ENCODE measurements at places on chromosomes 11 and 22.

DNA sequence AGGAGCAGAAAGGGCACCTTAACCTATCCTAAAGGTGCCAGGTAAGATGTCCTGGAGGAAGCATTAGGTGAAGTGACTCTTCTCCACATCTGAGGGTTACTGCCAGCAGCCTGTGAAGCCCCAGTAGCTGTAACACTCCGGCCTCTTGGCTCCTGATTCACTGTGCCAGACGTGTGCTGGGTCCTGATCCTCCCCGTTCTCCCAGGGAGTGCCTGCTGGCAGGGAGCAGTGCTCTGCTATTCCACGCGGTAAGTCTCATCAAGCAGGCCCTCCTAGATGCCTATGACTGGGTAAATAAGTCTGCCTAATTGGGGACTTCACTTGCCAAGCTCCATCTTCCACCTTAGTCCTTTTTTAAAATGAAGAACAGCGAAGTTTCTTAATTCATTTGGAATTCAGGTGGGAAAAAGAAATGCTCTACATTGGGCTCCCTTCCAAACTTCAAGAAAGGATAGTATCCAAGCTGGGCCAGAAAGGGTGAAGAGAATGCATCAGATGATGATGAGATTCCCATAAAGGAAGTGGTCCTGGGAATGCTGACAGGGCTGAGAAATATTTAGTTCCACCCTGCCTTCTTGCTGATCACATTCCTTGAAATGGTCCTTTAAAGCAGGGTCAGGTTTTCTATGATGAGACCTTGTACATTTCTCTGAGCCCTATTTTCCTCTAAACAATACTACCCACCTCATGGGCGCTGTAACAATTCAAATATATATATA is 188.0 kb downstream of the MAML2 start:
- DNase-seq = peak; percentile 91

- DNase-seq = no peak
Measured at GRCh38 chr22:43395086-43395695, 16.6 kb upstream of the MPPED1 start.

DNA sequence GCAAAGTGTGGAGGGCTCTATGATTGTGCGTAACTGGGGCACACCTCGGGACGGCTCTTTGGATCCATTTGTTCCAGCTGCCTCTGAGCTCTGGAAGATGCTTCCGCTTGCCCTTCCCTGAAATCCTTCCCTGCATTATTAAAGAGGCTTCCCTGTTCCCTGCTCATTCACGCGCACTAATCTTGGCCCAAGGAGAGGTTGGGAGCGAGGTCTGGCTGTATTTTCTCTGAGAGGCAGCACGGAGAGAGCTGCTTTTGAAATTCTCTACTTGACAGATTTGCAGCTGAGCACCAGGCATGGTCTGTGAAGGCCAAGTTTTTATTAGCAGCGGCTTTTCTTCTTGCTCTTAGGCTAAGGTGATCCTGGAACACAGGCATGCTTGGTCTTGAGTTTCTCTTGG is 94.8 kb upstream of the NTM start:
- DNase-seq = no peak

DNA sequence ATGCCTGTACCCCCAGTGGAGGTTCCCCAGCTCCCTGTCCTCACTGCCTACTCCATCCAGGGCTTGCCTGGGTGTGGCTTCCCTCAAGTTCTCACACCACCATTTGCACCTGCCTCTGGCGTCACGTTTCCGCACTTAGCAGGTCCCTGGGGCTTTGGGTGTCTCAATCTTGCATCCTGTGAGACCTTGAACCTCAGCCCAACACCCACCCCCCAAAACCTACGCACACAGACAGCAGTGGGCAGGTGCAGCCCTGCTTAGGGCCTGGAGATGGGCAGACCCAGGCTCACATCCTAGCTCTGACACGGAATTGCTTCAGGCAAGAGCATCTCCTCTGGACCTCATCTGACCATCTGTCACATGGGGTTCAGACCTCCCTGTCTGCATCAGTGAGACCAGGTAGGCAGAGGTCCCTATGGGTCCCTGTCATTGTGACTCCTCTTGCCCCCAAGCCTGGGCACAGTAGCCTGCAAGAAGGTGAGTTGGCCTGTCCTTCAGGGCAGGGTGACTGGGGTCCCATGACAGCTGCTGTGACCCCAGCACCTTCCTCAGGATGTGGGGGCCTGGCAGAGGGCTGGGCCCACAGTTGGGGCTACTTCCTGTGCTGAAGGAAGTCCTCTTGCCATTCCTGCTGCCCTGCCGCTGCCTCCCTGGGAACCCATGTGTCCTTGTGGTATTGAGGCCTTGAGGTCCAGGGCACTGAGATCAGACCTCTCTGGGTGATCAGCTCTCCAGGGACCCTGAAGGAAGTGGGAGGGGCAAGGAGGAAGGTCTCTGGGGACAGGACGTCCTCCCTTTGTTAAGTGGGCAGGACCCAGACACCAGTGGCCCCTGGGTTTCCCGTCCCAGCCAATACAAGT is 2.0 kb downstream of the SIPA1 start:
- no peak for DNase-seq

- no peak for DNase-seq
Measured at GRCh38 chr22:38271927-38272372, 860 bp downstream of the TMEM184B start.

Data from fibroblast of upper back skin (primary cell).